ENCODE measurements at places on chromosomes 5 and 9. TPM values are rescaled to one million over a fixed set of nuclear protein-coding genes. Genes with fewer than 3 reads are reported as not detected.

The DMRT3 gene
- total RNA-seq, result not detected

The GABRG2 gene
- not detected for total RNA-seq

The MOB3B gene
- total RNA-seq, result 22.5 TPM

The CDH18 gene
- total RNA-seq, result not detected

The CCNB1 gene
- total RNA-seq, result 5.9 TPM

The PRDM9 gene
- not detected for total RNA-seq

The SUSD3 gene
- total RNA-seq, result 12.2 TPM

The PLPP7 gene
- total RNA-seq, result 4.0 TPM

The PCDHB3 gene
- 3.1 TPM for total RNA-seq

The OR13J1 gene
- total RNA-seq, result not detected

DNA sequence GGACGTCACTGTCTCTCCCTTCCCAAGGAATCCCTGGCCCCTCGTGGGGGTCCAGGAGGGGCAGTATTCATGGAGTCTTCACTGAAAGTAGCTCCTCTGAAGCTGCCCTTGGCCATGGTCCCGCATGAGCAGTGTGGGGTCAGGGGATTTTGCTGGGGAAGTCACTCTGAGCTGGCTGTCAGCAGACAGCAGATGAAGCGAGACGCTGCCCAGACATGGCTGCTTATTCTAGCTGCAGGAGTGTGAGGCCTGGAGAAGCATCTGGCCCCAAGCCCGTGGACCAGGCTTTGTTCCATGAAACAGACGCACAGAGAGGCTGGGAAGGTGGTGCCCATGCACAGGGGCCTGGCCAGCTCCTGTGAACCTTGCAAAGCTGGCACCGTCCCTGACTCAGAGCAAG is 21.5 kb upstream of the ASS1 start:
- H3K27ac ChIP-seq, result no peak overlapping the region
- no peak overlapping the region for H3K4me3 ChIP-seq
- no peak for DNase-seq
- no peaks in the 10 kb centered on the region for H3K27me3 ChIP-seq
- H3K36me3 ChIP-seq, result no peaks in the 10 kb centered on the region

DNA sequence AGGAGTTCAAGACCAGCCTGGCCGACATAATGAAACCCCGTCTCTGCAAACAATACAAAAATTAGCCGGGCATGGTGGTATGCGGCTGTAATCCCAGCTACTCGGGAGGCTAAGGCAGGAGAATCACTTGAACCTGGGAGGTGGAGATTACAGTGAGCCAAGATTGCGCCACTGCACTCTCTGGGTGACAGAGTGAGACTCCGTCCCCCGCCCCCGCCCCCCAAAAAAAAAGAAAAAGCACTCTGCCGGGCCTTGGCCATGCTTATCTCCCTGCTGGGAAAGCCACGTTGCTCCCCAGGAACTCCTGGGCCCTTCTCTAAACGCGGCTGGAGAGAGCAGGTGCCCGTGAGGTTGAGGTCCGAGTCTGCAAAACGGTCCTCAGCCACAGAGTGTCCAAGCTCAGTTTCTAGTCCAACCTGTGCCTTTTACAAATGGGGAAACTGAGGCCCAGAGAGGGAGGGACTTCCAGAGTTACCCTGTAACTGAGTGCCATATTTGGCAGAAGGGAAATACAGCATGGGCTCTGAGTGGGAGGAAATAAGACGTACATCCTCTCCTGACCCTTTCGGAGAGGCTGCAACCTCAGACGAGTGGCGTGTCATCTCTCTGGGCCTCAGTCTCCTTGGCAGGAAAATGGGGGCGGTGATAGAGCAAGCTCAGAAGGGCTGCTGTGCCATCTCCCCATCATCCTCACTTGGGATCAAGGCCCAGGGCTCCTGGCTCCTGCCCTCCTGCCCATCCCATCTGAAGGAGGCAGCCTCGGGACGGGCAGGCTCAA is 6.6 kb upstream of the PHYHD1 start:
- no peaks in the 10 kb centered on the region for H3K27me3 ChIP-seq
- DNase-seq, result no peak

DNA sequence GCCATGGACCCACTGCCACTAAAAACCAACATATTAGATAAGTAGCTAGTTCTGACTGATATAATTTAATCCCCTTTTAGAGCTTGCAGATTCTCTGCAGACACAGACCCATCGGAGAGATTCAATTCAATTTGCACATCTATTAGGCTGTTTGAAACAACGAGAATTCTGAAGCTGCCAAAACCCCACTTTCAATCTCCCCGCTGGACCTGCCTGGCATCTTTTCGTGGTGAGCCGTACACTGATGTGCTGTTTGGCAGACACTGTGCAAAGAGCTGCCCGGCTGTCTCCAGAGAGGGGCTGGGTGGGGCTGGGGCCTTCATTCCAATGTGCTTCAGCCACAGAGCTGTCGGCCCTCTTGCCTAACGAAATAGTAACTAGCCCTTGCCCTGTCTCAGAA is 42.1 kb upstream of the FAM240B start:
- no peak overlapping the region for H3K27ac ChIP-seq
- H3K4me1 ChIP-seq, result no peaks in the 10 kb centered on the region
- no peak for DNase-seq
- no peak overlapping the region for H3K4me3 ChIP-seq
- no peaks in the 10 kb centered on the region for H3K27me3 ChIP-seq
- H3K36me3 ChIP-seq, result no peaks in the 10 kb centered on the region

GRCh38 chr9:35920051-35920620 is 10.8 kb downstream of the SPAAR start:
- H3K4me1 ChIP-seq, result peaks cover 32% of the 10 kb centered on the region
- H3K27ac ChIP-seq, result peak overlapping the region; percentile 61
- H3K4me3 ChIP-seq, result no peak overlapping the region
- H3K27me3 ChIP-seq, result no peaks in the 10 kb centered on the region
- DNase-seq, result no peak

- no peak for DNase-seq
- peak overlapping the region; percentile 15 for H3K27ac ChIP-seq
- no peaks in the 10 kb centered on the region for H3K36me3 ChIP-seq
Observed at GRCh38 chr9:33101104-33101951, 24.9 kb upstream of the SMU1 start.

DNA sequence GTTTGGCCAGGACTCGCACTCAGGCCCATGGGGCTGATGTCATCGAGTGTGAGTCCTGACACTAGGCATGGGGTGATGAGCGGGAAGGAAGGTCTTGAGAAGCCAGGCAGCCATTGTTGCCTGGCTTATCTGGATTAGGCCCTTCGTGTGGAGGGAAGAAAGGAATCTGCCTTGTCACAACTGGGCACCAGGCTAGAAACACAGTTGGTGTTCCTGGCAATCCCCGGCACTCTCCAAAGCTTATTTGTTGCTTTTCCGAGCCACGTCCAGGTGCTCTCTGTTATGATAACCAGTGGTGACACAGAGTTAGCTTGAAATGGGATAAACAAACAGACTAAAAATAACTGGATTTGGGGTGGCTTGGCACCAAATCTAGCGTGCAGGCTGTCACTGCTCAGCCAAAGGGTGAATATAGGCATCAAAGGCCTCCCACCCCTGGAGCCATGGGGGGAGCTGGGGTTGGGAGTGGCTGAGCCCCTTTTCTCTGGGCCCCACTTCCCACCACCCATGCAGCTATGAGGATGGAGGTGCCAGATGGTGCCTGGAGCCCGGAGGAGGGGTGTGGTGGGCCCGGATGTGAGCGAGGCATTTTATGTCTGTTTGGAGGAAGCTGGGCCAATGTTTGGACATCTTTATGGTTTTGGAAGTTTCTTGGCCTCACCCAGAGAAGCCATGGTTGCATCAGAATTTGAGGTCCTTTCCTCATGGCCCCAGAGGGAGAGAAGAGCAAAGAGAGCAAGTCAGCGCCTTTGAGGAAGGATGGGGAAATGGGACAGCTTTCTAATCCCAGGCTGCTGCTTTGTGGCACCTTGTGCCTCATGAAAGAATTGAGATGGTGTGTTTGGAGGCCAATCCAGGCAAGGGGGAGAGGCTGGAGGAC is 98.0 kb upstream of the PITX1 start:
- H3K36me3 ChIP-seq, result no peaks in the 10 kb centered on the region
- no peak overlapping the region for H3K27ac ChIP-seq
- no peak for DNase-seq

DNA sequence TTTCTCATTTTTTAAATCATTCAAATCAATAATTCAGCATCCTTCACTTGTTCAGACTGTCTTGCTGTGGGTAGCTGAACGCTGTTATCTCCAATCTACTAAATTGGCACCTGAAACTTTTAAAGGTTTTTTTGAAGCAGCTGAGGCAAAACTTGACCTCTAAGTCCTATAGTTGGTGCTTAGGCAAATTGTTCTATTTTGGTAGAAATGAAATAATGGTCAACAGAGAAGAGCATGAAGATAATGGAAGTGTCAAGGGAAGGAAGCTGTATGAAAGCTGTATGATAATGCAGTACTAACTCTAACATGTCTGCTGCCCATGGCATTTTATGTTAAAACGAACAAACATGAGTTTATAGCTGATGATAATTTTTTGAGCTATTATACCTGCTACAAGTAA is 138.0 kb downstream of the GDNF start:
- no peak for DNase-seq
- H3K27me3 ChIP-seq, result no peaks in the 10 kb centered on the region
- no peak overlapping the region for H3K27ac ChIP-seq
- no peaks in the 10 kb centered on the region for H3K36me3 ChIP-seq
- H3K4me1 ChIP-seq, result no peaks in the 10 kb centered on the region

- no peak for DNase-seq
- no peaks in the 10 kb centered on the region for H3K4me1 ChIP-seq
- H3K36me3 ChIP-seq, result no peaks in the 10 kb centered on the region
- no peak overlapping the region for H3K4me3 ChIP-seq
- no peak overlapping the region for H3K27ac ChIP-seq
- H3K27me3 ChIP-seq, result no peaks in the 10 kb centered on the region
Observed at GRCh38 chr5:6483880-6484382, 35.3 kb downstream of the UBE2QL1 start.

DNA sequence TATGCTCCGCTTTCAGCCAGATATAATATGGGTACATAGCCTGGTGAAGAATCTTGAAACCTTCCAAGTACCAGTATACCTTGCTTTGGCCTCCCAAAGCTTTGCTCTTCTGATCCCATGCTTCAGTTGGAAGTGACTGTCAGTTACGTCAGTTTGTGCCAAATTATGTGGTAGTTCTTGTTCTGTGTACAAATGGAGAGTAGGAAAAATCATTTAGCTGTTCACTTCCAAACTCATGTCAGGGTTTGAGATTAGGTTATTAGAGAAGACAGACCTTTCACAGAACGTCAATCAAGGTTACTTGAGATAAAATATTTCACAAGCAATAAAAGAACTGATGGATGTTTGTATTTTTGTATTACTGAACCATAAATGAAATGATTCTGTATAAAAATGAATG is 117.2 kb downstream of the NDUFS4 start:
- H3K4me1 ChIP-seq, result no peaks in the 10 kb centered on the region
- no peak overlapping the region for H3K27ac ChIP-seq
- no peak for DNase-seq
- H3K27me3 ChIP-seq, result no peaks in the 10 kb centered on the region
- no peak overlapping the region for H3K4me3 ChIP-seq

- no peaks in the 10 kb centered on the region for H3K4me1 ChIP-seq
- H3K27ac ChIP-seq, result no peak overlapping the region
- H3K27me3 ChIP-seq, result no peaks in the 10 kb centered on the region
- H3K36me3 ChIP-seq, result no peaks in the 10 kb centered on the region
Observed at GRCh38 chr5:67338421-67338820, 141.8 kb upstream of the CD180 start.

GRCh38 chr5:107869438-107870115 is 198.8 kb upstream of the EFNA5 start:
- H3K4me3 ChIP-seq, result no peak overlapping the region
- H3K36me3 ChIP-seq, result no peaks in the 10 kb centered on the region
- H3K27me3 ChIP-seq, result no peaks in the 10 kb centered on the region
- H3K4me1 ChIP-seq, result no peaks in the 10 kb centered on the region
- no peak for DNase-seq
- H3K27ac ChIP-seq, result no peak overlapping the region

GRCh38 chr5:172670005-172670402 is 28.9 kb downstream of the NEURL1B start:
- H3K4me3 ChIP-seq, result no peak overlapping the region
- no peak overlapping the region for H3K27ac ChIP-seq
- H3K27me3 ChIP-seq, result no peaks in the 10 kb centered on the region
- DNase-seq, result peak; percentile 36
- H3K36me3 ChIP-seq, result no peaks in the 10 kb centered on the region

- no peak overlapping the region for H3K27ac ChIP-seq
- no peaks in the 10 kb centered on the region for H3K4me1 ChIP-seq
Observed at GRCh38 chr5:33531824-33532223, 91.1 kb downstream of the TARS1 start.

DNA sequence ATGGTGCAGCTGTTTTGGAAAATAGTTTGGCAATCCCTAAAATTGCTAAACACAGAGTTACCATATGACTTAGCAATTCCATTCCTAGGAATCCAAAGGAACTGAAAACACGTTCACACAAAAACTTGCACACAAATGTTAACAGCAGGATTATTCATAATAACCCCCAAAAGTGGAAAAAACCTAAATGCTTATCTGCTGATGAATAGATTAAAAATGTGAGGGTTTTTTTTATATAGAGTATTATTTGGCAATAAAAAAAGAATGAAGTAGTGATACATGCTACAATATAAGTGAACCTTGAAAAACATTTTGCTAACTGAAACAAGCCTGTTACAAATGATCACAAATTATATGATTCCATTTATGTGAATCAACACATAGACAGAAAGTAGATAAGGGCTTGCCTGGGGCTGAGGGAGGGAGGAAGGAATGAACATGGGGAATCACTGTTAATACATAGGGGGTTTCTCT is 45.1 kb upstream of the TRIO start:
- H3K36me3 ChIP-seq, result no peaks in the 10 kb centered on the region
- H3K27ac ChIP-seq, result no peak overlapping the region
- H3K27me3 ChIP-seq, result no peaks in the 10 kb centered on the region

GRCh38 chr9:86282979-86283535 is 719 bp upstream of the ISCA1 start:
- peak overlapping the region; percentile 96 for H3K27ac ChIP-seq
- H3K4me1 ChIP-seq, result peaks cover 13% of the 10 kb centered on the region
- peak overlapping the region; percentile 79 for H3K4me3 ChIP-seq
- H3K27me3 ChIP-seq, result no peaks in the 10 kb centered on the region
- no peaks in the 10 kb centered on the region for H3K36me3 ChIP-seq

DNA sequence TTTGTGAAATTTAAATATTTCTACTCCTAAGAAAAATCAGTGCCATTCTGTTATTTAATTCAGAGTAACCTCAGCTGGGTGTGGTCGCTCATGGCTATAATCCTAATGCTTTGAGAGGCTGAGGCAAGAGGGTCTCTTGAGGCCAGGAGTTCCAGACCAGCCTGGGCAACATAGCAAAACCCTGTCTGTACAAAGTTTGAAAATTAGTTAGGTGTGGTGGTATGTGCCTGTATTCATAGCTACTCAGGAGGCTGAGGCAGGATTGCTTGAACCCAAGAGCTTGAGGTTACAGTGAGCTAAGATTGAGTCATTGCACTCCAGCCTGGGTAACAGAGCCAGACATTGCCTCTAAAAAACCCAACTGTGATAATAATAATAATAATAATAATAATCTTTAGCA is 44.8 kb upstream of the CNTLN start:
- H3K27me3 ChIP-seq, result no peaks in the 10 kb centered on the region
- H3K36me3 ChIP-seq, result no peaks in the 10 kb centered on the region
- no peak overlapping the region for H3K4me3 ChIP-seq
- no peak overlapping the region for H3K27ac ChIP-seq
- no peak for DNase-seq

All from kidney (tissue), 22 donors.